ENCODE measurements at places on chromosomes 7 and 10.

- no peak for DNase-seq
Measured at GRCh38 chr7:4879396-4880081, 4.0 kb downstream of the RADIL start.

- DNase-seq, result no peak
Measured at GRCh38 chr10:71797533-71798307, 24.4 kb upstream of the VSIR start.

GRCh38 chr10:22427101-22427500 lies 81.8 kb downstream of the SPAG6 start:
- peak; percentile 27 for DNase-seq

- DNase-seq, result no peak
Measured at GRCh38 chr7:30817371-30817767, 46.2 kb downstream of the MINDY4 start.

GRCh38 chr10:10233229-10233628 lies 784.4 kb upstream of the CELF2 start:
- no peak for DNase-seq

DNA sequence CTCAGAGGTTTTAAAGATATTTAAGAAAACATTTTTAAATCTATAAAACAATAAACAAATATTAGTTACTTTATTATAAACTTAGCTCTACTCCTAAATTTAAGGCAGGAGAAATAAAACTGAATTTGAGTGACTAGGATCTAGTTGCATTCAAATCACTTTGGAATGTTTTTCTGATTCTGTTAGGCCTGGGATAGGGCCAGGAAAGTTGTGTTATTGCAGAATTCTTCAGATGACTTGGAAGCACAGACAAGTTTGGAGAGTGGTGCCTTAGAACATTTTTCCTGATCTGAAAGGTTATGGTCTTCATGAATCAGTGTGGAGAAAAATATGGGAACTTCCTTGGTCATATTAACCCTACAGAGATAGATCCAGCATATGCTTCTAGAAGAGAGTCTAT lies 15.6 kb upstream of the SLC25A13 start:
- no peak for DNase-seq

GRCh38 chr10:64170791-64171190 lies 649.6 kb downstream of the REEP3 start:
- DNase-seq, result no peak

DNA sequence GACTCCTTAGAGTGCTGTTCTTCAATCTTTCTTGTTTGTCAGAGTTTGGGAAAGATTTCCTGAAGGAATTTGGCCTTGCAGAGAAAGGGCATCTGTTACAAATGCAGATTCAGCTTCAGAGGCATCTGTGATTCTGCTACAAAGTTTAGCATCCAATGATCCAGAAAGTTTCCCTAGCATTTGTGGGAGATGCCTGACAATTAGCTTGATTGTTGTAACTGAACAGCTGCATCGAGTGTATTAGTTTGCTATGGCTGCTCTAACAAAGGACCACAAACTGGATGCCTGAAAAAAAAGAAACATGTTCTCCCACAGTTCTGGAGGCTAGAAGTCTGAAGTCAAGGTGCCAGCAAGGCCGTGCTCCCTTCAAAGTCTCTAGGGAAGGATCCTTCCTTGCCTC lies 365.1 kb downstream of the GRID1 start:
- no peak for DNase-seq

- no peak for DNase-seq
Measured at GRCh38 chr10:92829042-92829785, 19.1 kb upstream of the EXOC6 start.

DNA sequence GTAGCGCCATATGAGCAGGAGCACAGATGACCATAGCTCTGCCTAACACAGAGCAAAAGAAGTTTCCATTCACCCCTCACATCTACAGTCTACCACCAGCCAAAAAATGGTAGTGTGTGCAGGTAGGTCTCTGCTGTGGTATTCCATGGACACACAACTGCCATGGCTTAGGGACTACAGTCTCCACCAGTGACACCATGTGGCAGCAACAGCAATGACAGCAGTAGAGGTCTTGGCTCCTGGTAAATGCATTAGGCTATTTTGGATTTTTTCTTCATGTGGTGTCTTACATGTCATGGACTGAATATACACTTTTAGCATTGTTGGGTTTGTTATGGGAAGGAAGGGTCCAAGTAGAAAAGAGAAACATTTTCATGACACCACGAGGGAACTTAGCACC lies 70.1 kb upstream of the CABCOCO1 start:
- DNase-seq, result peak; percentile 50

DNA sequence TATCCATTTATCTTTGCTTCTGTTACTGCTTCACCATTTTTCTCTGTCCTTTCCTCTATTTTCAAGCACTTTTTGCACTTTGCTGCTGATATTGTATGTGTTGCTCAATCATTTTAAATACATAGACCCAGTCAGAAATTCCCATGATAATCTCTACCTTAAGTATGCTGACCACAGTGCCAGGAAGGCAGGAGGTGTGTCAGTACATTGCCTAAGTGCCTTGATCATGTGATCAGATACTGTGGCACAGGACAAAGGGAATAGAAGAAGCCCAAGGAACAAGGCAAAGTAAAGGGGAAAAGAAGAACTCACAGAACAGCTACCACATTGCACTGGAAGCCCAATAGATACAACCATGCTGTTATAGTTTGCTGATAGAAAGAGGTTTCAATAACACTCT lies 53.7 kb upstream of the CD36 start:
- DNase-seq, result no peak

DNA sequence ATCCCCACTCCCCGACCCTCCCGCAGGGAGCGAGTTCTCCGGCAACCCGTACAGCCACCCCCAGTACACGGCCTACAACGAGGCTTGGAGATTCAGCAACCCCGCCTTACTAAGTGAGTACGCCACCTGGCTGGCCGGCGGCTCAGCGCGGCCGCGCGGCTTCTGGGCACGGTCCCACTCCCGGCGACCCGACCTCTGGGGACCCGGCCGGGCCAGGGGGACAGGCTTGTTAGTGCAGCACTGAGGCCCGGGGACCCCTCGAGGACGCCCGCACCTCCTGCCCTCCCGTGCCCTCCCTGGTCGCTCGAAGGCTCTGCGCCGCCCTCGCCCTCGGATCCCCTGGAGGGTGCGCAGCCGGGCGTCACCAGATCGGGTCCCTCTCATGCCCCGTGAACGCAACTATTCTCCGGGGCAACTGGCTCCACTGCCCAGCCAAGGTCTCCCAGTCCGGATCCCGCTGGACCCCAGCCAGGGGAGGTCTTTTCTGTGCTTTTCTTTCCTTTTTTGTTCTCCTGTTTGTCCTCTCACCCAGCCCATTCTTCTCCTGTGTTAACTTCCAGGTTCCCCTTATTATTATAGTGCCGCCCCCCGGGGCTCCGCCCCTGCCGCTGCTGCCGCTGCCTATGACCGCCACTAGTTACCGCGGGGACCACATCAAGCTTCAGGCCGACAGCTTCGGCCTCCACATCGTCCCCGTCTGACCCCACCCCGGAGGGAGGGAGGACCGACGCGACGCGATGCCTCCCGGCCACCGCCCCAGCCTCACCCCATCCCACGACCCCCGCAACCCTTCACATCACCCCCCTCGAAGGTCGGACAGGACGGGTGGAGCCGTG lies 81.8 kb downstream of the PAX2 start:
- DNase-seq, result no peak
